ENCODE measurements at places on chromosomes 16 and 17.

DNA sequence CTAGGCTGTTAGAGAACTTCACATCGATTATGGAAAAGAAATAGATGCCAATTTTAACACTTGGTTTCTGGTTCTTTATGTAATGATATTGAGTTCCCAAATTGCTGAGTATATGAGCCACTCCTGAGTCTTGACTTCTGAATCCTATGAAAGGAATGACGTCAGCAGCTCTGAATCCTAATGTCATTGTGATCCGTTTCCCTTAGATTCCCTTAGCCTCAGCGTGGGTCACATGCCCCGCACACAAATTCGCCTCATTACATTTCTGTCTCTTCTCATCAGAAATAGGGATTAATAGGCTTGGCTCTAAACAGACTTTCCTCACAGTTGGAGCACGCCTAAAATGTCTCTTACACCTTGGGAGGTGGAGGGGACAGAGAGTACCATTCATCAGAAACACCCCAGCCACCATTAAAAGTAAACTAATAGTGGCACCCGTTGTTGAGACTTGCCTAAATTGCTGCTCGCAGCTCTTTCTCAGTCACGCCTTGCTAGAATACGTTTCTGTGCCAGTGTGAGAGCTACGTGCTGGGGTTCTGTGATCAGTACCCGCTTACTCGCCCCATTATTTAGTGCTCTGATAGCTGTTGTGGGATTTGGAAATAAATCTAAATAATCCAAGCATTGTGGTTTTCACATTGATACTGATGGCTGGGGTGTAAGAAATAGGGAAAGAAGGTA lies 7.1 kb downstream of the MRM3 start:
- DNase-seq = no peak

- peak; percentile 77 for DNase-seq
Measured at GRCh38 chr16:71637398-71637797, 11.4 kb downstream of the MARVELD3 start.

DNA sequence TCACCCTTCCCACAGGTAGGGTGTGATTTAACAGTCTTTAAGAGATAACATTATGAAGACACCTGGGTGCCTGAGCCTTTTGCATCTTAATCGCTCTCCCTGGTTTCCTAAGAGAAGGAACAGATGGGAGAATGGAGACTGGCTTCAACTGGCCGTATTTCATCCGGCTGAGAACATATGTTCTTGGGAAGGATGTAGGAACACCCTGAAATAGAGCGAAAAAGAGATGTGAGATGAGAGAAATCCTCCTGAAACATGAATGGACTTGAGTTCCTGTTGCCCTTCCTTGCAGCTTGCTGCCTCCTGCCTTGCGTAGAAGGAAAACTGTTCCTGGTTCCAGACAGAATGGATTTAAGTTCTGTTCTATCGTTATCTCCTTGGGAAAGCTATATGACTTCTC lies 385.4 kb upstream of the RBFOX1 start:
- DNase-seq = no peak

GRCh38 chr16:62665269-62665668 lies 629.0 kb upstream of the CDH8 start:
- DNase-seq = no peak

- no peak for DNase-seq
Measured at GRCh38 chr17:32463304-32463703, 19.0 kb downstream of the PSMD11 start.

DNA sequence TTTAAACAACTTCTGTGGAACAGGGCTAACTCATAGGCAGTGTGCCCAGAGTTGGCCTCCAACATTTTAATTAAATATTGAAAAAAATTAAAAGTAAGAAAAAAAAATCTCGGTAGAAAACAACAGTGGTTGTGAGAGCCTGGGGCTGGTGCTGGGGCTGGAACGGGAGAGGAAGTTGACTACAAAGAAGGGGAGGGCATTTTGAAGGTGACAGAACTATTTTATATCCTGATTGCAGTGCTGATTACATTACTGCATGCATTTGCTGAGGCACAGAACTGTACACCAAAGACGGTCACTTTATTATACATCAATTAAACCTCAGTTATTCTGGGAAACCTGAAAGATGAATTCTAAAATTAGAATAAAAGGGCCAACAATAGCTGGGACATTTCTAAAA lies 142.5 kb downstream of the PARN start:
- DNase-seq = no peak

DNA sequence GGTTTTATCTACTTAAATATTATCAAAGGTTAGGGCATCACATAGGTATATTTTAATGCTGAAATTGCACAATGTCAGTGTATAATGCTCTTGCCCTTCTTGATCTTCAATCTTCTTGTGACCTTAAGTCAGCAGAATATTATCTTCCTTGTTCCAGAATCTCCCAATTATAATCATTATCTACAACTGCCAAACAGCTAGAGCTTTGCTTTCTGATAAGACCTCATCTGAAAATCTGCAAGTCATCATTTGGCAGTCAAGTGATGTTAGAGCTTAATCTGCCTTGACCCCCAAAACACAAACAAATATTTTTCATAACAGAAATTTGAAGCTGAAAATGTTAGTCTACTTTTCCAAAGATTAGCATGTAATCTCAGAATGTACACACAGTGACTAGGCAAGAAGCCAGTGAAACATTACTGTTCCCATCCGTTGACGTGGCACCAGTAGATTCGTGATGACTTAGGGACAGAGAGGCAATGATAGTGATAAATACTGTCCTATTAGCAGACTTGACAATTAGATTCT lies 19.8 kb downstream of the REXO5 start:
- no peak for DNase-seq

- DNase-seq = no peak
Measured at GRCh38 chr17:2191227-2191626, 112.4 kb downstream of the SMG6 start.
